ENCODE measurements at places on chromosomes 13 and 19. TPM values are rescaled to one million over a fixed set of nuclear protein-coding genes. Genes with fewer than 3 reads are reported as not detected.

DNA sequence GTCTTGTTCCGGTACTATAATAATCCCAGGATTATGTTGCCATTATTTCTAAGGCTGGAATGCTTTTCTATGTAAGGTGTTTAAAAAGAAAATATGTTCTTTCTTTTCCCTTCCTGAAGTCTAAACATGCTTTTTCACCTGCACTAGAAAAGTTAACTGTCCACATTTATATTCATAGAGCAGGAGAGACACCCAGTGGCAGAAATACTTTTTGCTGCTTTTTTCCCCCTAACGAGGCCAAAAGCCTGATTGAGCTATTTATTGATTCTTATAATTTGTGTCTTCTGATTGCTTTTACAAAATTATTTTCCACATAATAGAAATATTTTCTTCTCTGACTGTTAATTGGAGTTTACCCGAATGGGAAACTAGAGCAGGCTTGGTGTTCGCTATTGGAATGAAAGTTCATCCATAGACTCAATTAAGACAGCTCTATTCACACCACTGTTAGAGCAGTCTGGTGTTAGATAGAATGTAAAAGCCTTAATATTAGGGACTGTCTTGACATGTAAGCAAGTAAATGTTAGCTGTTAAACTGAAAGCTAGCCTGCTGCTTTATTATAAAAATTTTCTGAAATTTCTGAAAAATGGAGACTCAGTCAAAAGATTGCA lies 15.8 kb downstream of the GPR180 start:
- no peak overlapping the region for H3K27ac ChIP-seq
- H3K4me1 ChIP-seq: no peaks in the 10 kb centered on the region
- peak; percentile 42 for DNase-seq
- peaks cover 12% of the 10 kb centered on the region for H3K36me3 ChIP-seq
- H3K4me3 ChIP-seq: no peak overlapping the region
- no peaks in the 10 kb centered on the region for H3K27me3 ChIP-seq

GRCh38 chr13:107864543-107865317 lies 350.6 kb downstream of the LIG4 start:
- no peak overlapping the region for H3K4me3 ChIP-seq
- peaks cover 36% of the 10 kb centered on the region for H3K27me3 ChIP-seq
- no peaks in the 10 kb centered on the region for H3K36me3 ChIP-seq
- H3K4me1 ChIP-seq: peaks cover 12% of the 10 kb centered on the region

DNA sequence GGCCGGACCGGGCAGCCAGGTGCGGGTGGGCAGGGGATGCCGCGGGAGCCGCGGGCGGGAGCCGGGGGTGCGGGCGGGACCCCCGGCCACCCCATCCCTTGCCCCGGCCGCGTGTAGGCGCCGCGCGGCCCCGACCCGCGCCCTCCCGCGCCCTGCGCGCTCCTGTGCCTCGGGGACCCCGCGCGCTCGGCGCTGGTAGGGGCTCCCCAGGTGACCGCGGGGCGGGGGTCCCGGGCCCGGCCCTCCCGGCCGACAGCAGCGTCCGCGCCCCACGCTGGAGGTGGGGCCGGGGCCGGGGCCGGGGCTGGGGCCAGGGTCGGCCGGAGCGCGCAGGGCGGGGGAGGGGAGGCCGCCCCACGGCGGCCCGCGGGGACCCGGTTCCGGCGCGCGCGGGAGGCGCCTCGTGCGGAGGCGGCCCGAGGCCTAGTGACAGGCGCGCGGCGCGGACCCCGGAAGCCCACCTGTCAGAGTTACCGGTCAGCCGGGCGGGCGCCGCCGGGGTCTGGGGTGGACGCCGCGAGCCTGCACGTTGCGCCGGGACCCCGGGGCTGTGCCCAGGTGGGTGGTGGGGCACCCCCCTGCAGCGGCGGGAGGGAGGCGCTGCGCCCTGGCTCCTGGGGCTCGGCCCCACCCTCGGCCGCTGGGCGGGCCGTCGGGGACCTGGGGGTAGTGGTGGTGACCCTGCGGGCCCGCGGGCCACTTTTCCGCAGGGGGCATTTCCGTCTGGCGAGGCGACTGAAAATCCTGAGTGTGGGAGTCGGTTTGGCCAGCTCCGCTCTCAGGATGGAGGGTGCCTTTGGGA lies 518 bp downstream of the TFDP1 start:
- H3K4me1 ChIP-seq: peaks cover 4% of the 10 kb centered on the region
- H3K27me3 ChIP-seq: no peaks in the 10 kb centered on the region
- peak; percentile 22 for DNase-seq
- peaks cover 23% of the 10 kb centered on the region for H3K36me3 ChIP-seq
- H3K27ac ChIP-seq: no peak overlapping the region

GRCh38 chr19:10896851-10897526 lies 25.6 kb downstream of the CARM1 start:
- peaks cover 7% of the 10 kb centered on the region for H3K36me3 ChIP-seq
- no peak overlapping the region for H3K4me3 ChIP-seq
- no peak for DNase-seq
- peaks cover 66% of the 10 kb centered on the region for H3K4me1 ChIP-seq
- no peak overlapping the region for H3K27ac ChIP-seq

DNA sequence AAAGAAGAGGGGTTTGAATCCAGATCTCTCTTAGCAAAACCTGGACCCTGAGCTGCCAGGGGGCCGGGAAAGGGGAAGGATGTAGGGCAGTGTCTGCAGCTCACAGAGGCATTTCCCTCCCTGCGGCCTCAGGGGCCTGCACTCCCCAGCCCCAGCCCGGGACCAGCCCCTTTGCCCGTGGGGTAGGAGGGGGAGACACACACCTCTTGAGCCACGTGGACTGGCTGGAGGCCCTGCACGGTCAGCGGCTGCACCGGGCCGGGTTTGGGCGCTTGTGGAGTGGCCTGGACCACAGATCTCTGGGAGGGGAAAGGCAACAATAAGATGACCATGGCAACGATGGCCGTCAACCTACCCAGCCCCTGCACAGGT lies 26.9 kb downstream of the RFX1 start:
- peak; percentile 68 for DNase-seq
- peaks cover 40% of the 10 kb centered on the region for H3K4me1 ChIP-seq
- no peaks in the 10 kb centered on the region for H3K27me3 ChIP-seq
- H3K36me3 ChIP-seq: peaks cover 43% of the 10 kb centered on the region
- peak overlapping the region; percentile 40 for H3K4me3 ChIP-seq

DNA sequence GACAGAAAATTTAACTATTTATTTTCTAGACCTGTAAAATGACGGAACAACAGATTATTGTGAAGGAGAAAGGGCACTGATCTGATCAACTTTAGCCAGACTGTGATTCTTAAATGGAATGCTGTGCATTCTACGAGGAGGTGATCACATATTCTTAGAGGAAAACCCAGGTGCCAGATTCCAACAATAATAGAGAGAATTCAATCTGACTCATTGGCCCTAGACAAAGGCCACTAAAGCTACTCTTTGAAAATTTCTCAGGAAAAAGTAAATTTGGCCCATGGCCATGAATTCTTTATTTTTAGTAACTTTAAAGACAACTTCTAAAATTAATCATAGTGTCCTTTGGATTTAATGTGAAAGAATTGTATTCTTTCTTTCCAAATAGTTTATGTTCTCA lies 58.6 kb upstream of the POSTN start:
- no peaks in the 10 kb centered on the region for H3K4me1 ChIP-seq
- DNase-seq: no peak
- no peaks in the 10 kb centered on the region for H3K36me3 ChIP-seq
- no peaks in the 10 kb centered on the region for H3K27me3 ChIP-seq

- H3K27ac ChIP-seq: no peak overlapping the region
- no peak for DNase-seq
- H3K27me3 ChIP-seq: no peaks in the 10 kb centered on the region
- no peak overlapping the region for H3K4me3 ChIP-seq
- no peaks in the 10 kb centered on the region for H3K36me3 ChIP-seq
- H3K4me1 ChIP-seq: peaks cover 10% of the 10 kb centered on the region
Measured at GRCh38 chr13:111143865-111144540, 28.9 kb downstream of the ARHGEF7 start.

- no peak for DNase-seq
- H3K4me3 ChIP-seq: no peak overlapping the region
- no peaks in the 10 kb centered on the region for H3K27me3 ChIP-seq
- H3K27ac ChIP-seq: no peak overlapping the region
- H3K4me1 ChIP-seq: no peaks in the 10 kb centered on the region
Measured at GRCh38 chr13:51557875-51558612, 26.2 kb upstream of the WDFY2 start.

The CBLC gene
- polyA plus RNA-seq: 2.6 TPM

Measured in muscle of leg (tissue), 16 donors.